Bone marrow (tissue), 2 donors: ENCODE measurements at places on chromosomes 12 and 14.
A peak's percentile ranks its signal among the peaks of the same experiment; 100 is the strongest.

- DNase-seq: no peak
These were observed 859.7 kb downstream of the GALC start for GRCh38 chr14:87133073-87133801.

- no peak for DNase-seq
These were observed 327.6 kb downstream of the CCER1 start for GRCh38 chr12:90627180-90627896.

GRCh38 chr14:53880761-53881160 is 75.9 kb downstream of the BMP4 start:
- DNase-seq: no peak

- no peak for DNase-seq
These were observed 53.9 kb downstream of the ANAPC7 start for GRCh38 chr12:110349514-110350151.

GRCh38 chr14:33297565-33297964 is 358.9 kb downstream of the NPAS3 start:
- DNase-seq: no peak

DNA sequence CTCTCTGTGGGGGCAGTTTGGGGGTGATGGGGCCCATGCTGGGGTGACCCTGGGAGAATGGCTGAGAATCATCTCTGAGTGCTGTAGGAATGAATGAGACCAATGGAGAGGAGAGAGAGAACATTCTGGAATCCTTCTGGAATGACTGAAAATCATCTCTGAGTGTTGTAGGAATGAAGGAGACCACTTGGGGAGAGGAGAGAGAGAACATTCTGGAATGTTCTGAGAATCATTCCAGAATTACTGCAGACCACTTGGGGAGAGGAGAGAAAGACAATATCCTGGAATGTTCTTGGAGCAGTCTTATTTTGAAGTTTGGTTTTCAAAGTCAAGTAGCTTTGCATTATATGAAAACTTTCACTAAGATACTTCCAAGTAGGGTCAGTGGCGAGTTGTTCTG is 64.3 kb downstream of the ZNF664 start:
- DNase-seq: no peak

DNA sequence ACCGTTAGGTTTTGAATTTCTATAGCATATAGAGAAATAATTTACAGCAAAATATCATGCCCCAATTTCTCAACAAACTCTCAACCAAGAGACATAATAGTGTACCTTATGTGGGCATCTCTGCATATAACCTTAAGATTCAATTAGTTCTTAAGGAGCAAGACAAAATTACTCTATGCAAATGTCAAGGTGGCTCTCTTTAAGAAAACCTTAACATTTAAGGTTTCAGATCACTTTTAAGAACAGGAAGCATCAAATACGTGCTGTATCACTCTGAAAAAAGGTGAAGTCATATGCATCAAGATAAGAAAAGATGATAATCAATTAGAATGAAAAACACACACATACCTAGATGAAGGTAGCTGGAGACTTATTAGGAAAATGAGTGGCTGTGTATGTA is 728.0 kb downstream of the FLRT2 start:
- DNase-seq: no peak

GRCh38 chr12:75439930-75440329 is 40.6 kb upstream of the GLIPR1 start:
- no peak for DNase-seq

- DNase-seq: no peak
These were observed 4.8 kb downstream of the EMG1 start for GRCh38 chr12:6975297-6976032.

DNA sequence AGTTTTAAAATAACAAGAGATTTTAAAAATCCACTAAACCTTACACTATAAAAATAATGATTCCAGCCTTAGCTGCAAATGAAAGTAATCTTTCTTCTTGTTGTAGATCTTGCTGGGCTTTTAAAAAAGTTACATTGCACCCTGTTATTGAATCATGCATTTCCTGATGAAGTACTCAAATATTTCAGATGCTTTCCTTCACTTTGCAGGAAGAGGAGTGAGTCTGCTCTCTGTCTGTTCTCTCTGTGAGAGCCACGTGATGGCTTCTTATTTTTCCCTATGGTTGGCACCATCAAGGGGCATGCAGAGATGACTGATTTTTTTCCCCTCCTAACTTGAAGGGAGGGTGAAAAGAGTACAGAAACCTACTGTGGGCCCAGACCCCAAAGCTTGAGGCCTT is 262.7 kb downstream of the ATP23 start:
- no peak for DNase-seq

- DNase-seq: no peak
These were observed 174.6 kb downstream of the SLC25A21 start for GRCh38 chr14:36997843-36998242.

GRCh38 chr14:63088865-63089264 is 43.6 kb upstream of the KCNH5 start:
- DNase-seq: no peak

GRCh38 chr12:86929962-86930361 is 673.8 kb upstream of the MGAT4C start:
- DNase-seq: no peak

DNA sequence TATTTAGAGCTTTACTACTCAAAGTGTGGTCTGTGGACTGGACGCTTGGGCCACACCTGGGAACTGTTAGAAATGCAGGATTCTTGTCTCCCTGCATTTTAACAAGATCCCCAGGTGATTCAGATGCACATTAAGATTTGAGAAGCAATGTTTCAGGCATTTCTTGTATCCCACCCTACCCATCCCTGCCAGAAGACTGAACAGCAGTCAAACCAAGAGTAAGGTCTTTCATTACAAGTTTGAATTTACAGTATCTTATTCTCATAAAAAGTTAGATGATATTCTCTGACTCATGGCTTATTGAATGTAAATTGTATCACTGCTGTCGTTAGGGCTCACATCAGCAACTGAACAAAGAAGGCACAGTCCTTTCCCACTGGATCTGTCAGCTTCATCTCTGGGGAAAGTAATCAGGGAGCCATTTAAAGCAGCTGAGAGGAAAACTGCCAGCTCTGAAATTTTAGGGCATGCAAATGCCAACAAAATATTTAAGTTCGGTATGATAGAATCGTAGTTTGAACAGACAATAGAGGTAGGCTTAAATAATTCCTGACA is 141.1 kb downstream of the AKAP6 start:
- DNase-seq: no peak

- DNase-seq: no peak
These were observed 25.1 kb upstream of the LRTM2 start for GRCh38 chr12:1795221-1795784.

- DNase-seq: no peak
These were observed 280.6 kb upstream of the PWP1 start for GRCh38 chr12:107404981-107405380.

- no peak for DNase-seq
These were observed 14.9 kb upstream of the IFT81 start for GRCh38 chr12:110109037-110109836.

DNA sequence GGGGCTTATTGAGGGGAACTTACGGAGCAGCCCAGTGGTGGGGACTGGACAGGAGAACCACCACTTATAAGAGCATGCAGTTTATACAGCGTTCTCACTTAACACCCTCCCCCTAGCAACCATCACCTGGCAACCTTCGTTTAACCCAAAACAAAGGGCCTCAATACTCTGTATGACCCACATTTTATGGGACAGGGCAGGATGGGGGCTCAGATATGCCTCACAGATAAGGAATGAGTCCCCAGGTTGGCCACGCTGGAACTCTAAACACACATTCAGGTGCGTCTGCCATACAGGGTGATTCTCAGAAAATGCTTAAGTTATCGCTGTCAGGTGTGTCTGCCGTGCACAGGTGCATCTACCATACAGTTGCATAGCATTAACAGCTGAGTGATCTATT is 99.2 kb downstream of the GCH1 start:
- DNase-seq: no peak

DNA sequence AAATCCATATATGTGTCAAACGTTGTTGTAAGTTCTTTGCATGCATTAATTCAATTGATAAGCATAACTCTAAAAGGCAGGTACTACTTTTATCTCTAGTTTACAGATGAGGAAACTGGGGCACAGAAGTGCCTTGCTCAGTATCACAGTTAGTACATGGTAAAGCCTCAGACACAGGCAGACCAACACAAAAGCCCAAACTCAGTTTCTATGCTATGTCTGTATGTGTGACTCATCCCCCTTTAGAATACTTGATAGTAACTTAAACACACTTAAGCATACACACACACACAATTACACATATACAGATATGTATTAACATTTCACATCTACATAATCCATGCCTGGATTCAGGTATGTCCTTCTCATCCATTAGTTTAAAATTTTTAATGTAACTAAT is 88.0 kb downstream of the EPS8 start:
- no peak for DNase-seq

DNA sequence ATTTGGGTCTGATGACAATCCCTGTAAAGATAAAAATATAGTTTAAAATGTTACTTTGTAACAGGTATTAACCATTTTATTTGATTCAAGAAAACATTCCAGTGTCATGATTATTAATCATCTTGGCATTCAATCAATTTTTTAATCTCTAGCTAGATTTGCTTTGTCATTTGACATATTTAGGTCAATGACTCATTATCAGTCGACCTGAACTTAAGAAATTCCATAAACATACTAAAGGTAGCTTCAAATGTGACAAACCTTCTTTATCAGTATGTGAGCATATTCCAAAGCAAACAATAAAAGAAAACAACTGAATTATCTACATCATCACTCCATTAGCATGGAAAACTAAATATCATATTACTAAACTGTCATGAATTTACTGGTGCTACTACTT is 50.8 kb upstream of the CDKL1 start:
- no peak for DNase-seq

- DNase-seq: no peak
These were observed 323.8 kb downstream of the BCAT1 start for GRCh38 chr12:24625103-24625502.

DNA sequence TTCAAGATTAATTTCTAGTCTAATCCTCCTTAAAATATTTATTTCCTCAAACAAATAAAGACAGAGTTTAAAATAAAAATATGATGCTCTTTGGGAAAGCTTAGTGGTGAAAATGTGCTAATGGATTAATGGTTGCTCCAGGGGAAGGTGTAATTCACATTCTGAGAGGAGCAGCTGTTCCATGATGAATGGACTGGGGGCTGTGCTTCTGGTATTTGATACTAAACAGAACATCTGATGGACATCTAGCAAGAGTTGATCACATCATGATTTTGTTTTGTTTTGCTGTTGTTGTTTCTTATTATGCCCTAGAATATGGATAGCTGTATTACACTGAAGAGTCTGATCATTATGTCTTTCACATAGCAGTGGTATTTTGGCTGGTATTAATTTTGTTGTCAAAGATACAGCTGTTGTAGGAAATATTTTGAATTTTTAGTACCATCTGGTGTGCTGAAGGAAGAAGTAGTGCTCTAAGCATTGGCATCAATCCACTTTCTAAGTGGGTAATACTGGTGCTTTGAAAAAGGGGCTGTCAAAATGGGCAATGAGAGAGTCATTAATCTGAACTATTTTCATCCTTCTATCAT is 296.4 kb downstream of the ADAMTS20 start:
- no peak for DNase-seq

GRCh38 chr12:56687223-56688128 is 608 bp downstream of the PTGES3 start:
- peak; percentile 29 for DNase-seq

GRCh38 chr12:41993283-41993682 is 151.4 kb downstream of the GXYLT1 start:
- DNase-seq: no peak

DNA sequence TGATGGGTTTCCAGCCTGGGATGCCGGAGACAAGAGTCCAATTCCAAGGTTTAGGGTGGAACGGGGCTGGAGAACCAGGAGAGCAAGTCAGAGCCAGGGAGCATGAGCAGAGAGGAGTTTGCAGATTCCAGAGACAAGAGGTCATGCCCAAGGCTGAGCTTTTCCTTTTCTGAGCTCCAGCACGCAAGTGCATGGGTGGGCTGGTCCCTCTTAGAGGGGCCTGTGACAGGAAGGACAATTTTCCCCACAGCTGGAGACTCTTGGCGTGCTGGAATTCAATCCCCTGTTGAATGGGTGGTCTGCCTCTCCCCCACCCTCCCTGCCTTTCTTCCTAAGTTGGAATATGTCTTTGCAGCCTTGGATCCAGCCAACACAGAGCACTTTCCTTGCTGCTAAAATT is 431.9 kb downstream of the BCL11B start:
- no peak for DNase-seq

- peak; percentile 64 for DNase-seq
These were observed 6.3 kb upstream of the ITGB7 start for GRCh38 chr12:53213348-53213747.

DNA sequence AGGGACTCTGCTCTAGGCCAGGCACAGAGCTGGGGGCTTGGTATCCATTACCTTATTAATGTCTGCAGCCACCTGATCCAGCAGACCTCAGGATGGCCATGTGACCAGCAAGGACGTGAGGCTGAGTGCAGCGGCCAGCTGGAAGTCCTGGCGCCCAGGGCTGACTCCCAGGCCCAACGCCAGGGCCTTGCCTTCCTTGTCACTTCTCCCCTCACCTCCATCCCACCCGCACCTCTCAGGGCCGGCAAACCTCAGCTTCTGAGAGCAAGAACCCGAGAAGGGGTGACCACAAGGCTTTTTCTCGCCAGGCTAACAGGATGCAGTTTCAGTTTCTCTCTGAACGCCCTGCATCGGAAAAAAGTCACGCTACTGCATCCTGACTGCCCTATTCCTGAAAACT is 15.4 kb downstream of the RAB35 start:
- DNase-seq: no peak

DNA sequence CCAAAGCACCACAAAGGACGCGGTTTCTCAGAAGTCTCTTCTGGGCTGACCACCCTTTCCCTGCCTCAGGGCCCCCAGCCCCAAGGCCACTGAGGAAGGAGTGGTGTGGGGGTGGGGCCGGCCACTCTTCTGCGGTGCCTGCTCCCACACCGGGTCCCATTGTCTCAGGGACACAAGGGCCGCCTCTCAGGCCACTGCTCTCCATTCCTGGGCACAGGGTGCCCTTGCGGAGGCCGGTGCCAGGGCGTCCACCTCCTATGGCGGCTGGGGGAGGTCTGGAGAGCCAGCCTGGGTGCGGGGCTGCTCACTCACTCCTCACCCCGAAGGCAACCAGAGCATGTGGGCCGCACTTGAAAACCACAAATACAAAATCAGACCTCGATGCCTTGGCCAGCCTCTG is 44.1 kb downstream of the PRIMA1 start:
- DNase-seq: no peak
